Glomerular endothelial cell (primary cell): ENCODE measurements at places on chromosomes 11 and 22.

- no peak for DNase-seq
These were observed 83.0 kb upstream of the SHANK2 start for GRCh38 chr11:71335371-71335770.

DNA sequence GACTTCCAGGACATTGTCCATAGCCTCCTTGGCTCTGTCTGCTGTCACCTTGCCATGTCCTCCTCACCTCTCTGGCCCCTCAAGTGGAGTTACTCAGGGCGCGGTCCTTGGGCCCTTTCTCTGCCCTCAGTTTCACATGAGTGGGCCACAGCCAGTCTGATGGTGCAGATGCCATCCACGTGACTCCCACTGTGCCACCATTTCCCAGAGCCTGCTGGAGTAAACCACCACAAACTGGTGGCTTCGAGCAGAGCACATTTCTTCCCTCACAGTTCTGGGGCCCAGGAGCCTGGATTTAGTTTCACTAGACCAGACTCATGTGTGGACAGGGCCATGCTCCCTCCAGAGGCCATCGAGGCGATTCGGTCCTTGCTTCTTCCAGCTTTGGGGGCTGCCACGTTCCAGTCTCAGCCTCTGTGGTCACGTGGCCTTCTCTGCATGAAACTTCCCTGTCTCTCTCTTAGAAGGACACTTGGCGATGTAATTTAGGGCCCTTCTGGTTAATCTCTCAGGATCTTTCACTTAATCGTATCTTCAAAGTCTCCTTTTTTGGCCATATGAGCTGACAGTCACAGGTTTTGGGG lies 14.6 kb downstream of the SMARCB1 start:
- DNase-seq, result no peak

GRCh38 chr22:31556627-31557203 lies 60.4 kb downstream of the SFI1 start:
- no peak for DNase-seq

DNA sequence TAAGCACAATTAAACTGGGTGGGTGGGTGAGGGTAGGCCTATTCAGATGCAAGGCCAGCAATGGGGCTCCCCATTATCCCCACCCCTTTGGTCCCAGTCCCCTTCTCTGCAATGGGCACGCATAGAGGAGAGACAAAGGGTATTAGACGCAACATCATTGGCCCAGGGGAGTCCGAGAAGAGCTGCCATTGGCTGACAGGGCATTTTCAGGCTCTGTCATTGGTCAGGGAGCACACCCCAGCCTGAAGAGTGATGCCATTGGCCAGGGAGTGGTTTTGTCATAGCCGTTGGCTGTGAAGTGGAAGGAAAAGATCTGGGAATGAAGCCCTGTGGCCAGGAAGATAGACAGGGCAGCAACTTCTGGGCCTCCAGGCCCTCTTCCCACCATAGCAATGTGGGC lies 2.8 kb upstream of the TRIM3 start:
- no peak for DNase-seq

DNA sequence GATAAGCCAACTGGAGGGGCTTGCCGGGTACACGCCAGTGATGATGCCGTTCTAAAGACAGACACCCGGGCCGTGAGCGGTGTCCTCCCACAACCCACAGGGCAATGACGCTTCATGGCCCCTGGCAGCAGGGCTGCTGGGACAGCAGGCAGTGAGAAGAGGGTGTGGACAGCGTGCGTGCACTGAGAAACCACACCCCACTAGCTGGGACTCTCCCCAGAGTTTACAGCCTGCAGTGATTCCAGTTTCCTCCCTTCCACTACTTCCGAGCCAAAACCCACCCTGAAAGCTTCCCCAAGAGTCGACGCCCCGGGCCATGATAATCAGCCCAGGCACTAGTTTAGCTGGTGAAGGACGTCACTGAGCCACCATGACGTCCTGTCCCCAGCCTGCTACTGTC lies 29.2 kb downstream of the CPT1A start:
- no peak for DNase-seq

GRCh38 chr11:19183646-19184045 lies 18.1 kb downstream of the CSRP3 start:
- DNase-seq, result no peak

DNA sequence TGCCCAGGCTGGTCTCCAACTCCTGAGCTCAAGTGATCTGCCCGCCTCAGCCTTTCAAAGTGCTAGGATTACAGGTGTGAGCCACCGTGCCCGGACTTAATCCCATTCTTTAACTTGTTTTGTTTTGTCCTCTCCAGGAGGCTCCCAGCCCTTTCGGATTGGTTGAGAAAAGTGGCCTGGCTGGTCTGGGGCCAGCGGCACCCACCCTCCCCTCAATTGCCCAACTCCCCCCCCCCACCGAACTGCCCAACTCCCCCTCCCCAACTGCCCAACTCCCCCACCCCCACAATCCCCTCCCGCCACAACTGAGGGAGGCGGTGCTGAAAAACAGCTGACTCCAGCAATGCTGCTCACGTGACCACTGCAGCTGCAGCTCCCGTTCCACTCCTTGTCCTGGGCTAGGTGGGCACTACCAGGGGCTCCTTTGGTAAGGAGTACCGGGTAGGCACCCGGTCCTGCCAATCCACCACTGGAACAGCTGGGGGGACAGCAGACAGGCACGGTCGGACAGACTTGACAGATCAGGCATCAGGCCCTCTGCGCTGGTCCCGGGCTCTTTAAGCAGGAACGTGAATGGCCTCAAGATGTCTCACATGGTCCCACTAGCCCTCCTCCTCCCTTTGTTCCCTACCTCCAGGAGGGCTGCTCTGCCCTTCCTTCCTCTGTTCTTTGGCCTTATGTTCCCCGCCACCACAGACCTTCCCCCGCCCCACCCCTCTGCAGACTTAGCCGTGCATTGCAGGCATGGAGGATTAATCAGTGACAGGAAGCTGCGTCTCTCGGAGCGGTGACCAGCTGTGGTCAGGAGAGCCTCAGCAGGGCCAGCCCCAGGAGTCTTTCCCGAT lies at the start of gene TCN2:
TSS of gene TCN2 (plus strand) at position 720 of the 845 bp plus-strand sequence. CDS start 158 bp downstream, outside the sequence.
- no peak for DNase-seq

DNA sequence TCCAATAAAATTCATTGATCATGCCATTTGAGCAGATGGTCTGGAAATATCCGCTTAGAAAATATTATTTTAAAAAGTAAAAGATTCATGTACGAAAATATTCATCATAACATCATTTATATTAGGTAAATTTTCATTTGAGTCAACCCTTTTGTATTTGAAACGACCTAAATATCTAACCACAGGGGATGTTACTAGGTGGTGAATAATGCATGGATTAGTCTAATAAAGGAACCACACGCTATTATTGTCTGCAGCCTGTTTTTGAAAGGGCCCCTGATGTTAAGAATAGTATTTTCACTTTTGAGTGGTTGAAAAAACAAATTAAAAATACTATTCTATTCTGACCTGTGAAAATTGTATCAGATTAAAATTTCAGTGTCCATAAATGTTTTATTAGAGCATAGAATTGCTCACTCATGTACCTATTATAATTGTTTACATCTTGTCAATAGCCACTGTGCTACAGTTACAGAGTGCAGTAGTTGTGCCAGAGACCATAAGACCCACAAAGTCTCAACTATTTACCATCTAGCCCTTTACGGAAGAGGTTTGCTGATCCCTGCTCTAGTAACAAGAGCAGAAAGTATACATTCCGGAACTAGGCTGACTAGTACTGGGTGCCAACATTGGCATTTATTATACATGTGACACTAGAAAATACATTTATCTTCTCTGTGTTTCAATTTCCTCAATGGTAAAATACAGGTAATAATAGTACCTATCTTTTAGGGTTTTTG lies 176.1 kb downstream of the LRRC4C start:
- no peak for DNase-seq

- no peak for DNase-seq
These were observed 43.5 kb downstream of the DRG1 start for GRCh38 chr22:31442768-31443489.

GRCh38 chr11:28629235-28629634 lies 521.0 kb downstream of the METTL15 start:
- no peak for DNase-seq

GRCh38 chr11:15166204-15166603 lies 51.5 kb downstream of the INSC start:
- DNase-seq, result no peak

DNA sequence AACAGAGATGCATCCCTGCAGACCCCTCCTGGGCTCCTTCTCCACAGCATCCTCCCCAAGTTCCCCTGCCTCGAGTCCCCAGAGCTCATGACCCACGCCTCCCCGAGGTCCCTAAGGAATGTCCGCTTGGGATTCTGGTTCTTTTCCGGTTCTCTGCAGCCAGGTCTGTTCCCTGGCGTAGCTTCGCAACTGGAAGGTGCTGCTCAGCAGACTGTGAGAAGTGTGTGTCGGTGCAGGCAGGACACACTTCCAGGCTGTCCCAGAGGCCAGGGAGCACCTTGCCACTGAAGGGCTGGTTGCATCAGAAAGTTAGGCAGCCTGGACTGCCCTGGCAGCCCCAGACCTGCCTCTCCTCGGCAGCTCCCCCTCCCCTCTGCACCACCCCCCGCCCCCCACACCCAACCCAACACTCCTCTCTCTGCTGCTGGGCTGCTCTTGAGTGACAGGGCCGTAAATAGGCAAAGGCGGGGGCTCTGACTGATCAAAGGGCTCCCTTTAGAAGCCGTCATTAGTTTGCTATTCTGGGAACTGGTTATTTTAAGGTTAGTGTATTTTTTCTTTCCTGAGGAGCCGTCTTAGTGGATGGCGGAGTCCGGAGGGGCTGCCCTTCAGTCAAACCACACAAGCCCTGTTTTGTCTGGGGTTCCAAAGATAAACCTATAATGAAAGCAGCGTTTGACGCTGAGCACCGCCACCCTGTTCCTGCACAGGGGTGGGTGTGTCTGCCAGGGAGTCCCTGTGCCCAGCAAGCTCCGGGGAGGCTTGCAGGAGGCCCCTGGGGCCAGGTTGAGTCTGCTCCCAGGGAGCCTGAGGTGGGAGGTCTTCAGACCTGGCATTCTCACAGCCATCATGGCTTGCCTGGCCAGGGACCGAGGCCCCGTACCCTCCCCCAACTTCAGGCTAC lies 88.6 kb upstream of the KCNQ1OT1 start:
- no peak for DNase-seq

DNA sequence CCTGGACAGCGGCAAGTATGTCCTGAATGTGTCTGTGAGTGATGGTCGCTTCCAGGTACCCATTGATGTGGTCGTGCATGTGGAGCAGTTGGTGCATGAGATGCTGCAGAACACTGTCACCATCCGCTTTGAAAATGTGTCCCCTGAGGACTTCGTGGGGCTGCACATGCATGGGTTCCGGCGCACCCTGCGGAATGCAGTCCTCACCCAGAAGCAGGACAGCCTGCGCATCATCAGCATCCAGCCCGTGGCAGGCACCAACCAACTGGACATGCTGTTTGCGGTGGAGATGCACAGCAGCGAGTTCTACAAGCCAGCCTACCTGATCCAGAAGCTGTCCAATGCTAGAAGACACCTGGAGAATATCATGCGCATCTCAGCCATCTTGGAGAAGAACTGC lies 125.3 kb upstream of the MTNR1B start:
- DNase-seq, result no peak
